ENCODE measurements at places on chromosomes 3 and 15.

DNA sequence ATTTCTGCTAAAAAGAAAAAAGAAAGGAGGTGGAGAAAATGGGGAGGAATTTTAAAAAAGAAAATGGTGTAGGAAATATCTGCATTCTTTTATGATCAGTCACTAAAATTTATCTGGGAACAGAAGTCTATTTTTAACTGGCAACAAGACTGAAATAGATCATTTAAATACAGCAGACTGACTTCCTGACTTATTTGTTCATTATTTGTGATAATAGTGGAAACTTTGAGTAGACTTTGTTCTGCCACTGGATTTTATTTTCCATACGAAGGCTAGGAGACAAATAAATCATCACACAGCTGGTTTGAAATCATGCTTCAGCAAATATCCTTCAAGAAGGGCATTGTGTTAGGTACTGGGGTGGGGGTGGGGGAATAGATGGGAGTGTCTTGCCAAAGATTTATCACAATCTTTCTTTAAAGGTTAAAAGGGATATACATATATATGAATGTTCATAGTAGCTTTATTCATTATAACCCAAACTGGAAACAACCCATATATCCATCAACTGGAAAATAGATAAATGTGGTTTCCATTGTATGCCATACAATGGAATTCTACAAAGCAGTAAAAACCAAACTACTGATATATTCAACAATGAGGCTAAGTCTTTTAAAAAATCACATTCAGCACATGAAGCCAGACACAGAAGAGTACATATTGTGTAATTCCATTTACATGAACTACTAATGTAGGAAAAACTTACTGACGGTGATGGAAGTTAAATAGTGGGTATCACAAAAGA, 4.7 kb upstream of the CLASP2 start:
- DNase-seq: no peak

DNA sequence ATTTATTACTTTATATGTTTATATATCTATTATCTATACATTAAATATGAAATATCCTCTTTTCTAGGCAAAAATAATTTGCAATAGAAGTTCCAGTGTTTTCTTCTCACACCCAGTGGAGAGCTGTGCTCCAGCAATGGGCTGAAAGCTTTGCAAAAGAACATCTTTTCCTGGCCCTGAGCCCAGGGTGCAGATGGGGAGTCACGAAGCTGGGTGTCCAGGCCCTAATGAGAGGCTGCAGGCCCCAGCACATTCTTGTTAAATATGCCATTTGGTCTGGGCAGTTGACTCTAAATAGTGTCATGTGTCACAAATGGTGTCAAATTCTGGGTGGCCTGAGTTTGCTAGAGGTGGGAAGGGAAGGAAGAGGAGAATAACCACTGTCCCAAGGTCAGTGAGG, 5.7 kb downstream of the NTRK3 start:
- DNase-seq: peak; percentile 45

GRCh38 chr3:39101022-39101689, 6.3 kb downstream of the GORASP1 start:
- peak; percentile 71 for DNase-seq

- DNase-seq: no peak
Observed at GRCh38 chr3:19668163-19668562, 265.9 kb downstream of the EFHB start.

GRCh38 chr3:77093101-77093500, 53.2 kb downstream of the ROBO2 start:
- no peak for DNase-seq

GRCh38 chr3:188812198-188812597, 359.6 kb upstream of the TPRG1 start:
- DNase-seq: no peak

DNA sequence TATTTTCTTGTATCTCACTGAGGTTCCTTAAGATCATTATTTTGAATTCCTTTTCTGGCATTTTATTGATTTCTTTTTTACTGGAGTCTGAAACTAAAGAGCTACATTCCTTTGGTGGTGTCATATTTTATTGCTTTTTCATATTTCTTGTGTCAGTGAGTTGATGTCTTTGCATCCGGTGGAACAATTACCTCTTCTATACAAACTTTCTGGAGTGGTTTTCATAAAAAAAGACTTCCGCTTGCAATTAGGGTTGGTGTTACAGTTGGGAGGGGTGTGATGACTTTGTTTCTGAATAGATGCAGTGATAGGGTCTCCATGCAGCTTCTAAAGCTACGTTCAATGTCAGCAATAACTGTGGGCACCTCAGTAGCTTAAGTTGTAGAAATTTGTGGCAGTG, 181.7 kb downstream of the LPP start:
- no peak for DNase-seq

DNA sequence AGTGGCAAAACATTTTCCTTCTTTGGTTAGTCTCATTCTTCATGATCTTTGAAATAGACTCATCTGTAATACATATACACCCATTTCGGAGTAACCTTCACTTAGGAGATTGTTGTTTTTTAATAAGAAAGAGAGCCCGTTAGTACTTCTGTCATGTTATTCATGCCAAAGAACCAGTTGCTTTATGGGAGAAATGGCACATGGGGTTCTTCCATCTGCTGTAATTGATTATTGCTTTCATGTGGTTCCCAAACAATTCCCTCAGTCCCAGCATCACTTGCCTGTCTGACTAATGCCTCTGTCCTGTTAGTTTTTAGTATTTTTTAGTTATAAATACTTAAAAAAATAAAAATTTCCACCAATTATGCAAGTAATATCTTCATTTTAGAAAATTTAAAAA, 33.8 kb upstream of the FAH start:
- no peak for DNase-seq

DNA sequence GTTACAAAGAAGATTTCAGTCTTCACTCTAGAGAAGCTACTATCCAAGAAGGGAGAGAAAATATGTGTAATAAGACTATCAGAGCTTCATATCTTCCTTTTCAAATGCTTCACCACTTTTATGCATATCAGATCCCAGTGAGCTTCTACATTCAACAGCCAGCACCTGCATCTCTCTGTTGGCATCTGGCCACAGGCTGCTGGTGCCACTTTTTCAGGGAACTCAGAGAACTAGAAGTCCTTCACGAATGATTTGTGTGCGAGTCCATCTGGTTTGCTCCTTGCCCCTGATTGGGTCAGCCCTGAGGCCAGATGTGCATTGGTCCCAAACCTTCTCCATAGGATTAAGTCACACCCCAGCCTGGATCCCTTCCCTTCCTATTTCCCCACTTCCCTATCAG, 22.1 kb downstream of the SNTN start:
- no peak for DNase-seq

GRCh38 chr15:39188930-39189329, 391.9 kb upstream of the THBS1 start:
- DNase-seq: no peak

- DNase-seq: no peak
Observed at GRCh38 chr15:100332721-100333120, 9.1 kb downstream of the ADAMTS17 start.

GRCh38 chr3:144585953-144586352, 614.3 kb downstream of the DIPK2A start:
- no peak for DNase-seq

DNA sequence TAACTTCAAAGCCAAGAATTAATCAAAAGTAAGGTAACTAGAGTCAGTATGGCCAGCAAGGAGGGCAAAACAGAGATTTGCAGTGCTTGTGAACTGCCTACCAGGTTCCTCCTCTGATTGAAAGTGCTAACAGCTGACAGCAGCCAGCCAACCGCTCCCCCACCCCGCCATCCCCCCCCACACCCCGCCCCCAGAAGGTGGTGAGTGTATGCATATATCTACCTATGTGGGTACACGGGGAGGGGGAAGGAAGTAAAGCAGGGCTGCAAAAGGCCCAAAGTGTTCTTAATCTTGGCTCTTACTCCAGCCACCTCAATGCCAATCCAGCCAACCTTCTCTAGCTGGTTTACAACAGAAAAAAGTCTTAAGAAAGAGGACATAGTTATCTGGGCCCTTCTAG, 50.7 kb downstream of the RAF1 start:
- DNase-seq: no peak

DNA sequence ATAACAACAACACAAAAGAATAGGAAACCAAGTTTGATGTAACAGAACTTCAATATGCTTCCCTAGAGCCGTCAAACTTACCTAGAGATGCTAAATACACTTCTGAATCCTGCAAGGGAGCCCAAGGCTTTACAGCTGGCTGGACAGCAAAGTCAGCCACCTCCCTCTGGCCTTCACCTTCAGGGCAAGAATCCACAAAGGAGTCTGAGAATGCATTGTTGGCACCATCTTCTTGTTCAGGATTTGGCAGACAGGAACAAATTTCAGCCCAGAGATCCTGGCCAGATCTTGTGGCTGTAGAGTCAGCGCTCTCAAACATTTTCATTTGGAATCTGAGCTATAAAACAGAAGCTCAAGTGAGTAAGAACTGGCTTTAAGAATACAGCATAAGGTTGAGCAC, 2.2 kb downstream of the CCDC32 start:
- DNase-seq: no peak

GRCh38 chr3:101195951-101196713, 124.2 kb downstream of the IMPG2 start:
- peak; percentile 41 for DNase-seq

DNA sequence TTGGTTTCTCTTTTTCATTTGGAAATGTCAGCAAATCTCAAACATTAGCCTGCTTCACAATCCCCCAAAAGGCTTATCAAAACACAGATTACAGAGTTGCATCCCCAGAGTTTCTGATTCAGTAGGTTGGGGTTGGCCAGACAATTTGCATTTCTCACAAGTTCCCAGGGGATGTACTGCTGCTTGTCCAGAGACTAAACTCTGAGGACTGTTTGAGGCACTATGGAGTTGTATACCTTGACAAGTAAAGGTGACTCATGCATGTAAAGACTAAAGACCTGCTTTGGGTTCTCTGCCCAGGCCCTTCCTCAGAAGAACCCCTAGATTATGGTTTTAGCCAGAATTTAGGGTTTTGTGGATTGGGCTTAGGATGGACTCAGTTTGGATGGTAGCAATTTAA, 151.1 kb upstream of the ARHGEF26 start:
- DNase-seq: no peak

Measured in RPMI8226 (cell line).